HCT116 (cell line): ENCODE measurements at places on chromosomes 5 and 9. TPM values are rescaled to one million over a fixed set of nuclear protein-coding genes. Genes with fewer than 3 reads are reported as not detected.

DNA sequence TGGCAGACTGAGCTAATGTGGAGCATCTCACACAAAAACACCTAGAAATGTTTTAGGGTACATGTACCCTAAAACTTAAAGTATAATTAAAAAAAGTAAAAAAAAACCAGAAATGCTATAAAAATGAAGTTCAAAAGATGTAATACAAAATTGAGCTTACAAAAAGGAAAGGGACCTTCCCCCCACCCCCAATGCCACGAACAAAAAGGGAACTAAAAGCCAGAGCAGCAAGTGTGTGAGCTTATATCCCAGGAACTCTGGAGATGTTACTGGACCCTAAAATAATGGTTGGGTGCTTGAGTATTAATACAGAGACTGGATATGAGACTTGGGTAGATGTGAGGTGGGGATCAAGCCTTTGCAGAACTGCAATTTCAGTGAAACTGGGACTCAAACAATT lies 11.0 kb downstream of the SPATA9 start:
- no peak overlapping the region for H3K4me3 ChIP-seq
- DNase-seq = no peak
- no peaks in the 10 kb centered on the region for H3K27me3 ChIP-seq

DNA sequence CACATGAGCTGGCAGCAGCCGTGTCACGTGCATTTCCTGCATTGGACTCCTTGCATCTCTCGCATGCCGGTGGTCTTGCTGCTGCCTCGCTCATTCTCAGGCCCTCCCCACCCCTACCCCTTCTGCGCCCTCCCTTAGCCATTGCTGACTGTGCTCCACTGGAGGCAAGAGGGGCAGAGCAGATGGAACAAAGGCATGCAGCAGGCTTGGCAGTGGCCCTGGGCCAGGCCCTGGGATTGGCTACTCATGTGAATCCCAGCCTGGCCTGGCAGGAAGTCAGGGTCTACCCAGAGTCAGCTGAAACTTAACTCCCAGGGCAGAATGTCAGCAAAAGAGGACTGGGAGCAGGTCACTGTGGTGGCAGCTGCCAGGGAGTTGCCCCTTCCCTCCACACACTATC lies 62.3 kb downstream of the TSTD2 start:
- no peaks in the 10 kb centered on the region for H3K36me3 ChIP-seq
- H3K4me1 ChIP-seq = peaks cover 3% of the 10 kb centered on the region; the same call in 1 of the 2 replicates
- H3K4me3 ChIP-seq = no peak overlapping the region
- no peak for DNase-seq

DNA sequence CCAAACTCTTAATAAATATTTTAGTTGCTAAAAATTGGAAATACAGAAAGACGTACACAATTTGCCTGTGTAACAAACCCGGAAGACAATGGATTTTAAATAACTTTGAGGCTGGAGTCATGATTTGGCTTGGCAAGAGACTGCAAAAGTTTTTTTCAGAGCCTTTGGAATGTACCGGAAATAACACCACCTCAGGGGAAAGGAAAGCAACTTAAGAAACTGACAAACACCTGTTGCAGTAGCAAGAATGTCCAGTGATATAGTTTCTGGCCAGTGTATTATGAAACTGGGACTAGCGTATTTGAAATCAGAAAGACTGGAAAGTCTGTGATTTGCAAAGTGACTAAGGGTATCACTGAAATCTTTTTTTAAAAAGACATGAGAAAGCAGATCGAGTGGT lies 842 bp downstream of the MUSK start:
- H3K36me3 ChIP-seq = no peaks in the 10 kb centered on the region
- no peaks in the 10 kb centered on the region for H3K4me1 ChIP-seq
- DNase-seq = no peak
- no peak overlapping the region for H3K4me3 ChIP-seq
- no peaks in the 10 kb centered on the region for H3K27me3 ChIP-seq

GRCh38 chr9:114522286-114522685 lies 17.0 kb upstream of the WHRN start:
- 0 out of 2 replicates have a peak, but pooled peaks cover 9% of the 10 kb centered on the region for H3K27me3 ChIP-seq
- H3K27ac ChIP-seq = no peak overlapping the region
- H3K4me3 ChIP-seq = no peak overlapping the region
- DNase-seq = no peak
- H3K36me3 ChIP-seq = no peaks in the 10 kb centered on the region

DNA sequence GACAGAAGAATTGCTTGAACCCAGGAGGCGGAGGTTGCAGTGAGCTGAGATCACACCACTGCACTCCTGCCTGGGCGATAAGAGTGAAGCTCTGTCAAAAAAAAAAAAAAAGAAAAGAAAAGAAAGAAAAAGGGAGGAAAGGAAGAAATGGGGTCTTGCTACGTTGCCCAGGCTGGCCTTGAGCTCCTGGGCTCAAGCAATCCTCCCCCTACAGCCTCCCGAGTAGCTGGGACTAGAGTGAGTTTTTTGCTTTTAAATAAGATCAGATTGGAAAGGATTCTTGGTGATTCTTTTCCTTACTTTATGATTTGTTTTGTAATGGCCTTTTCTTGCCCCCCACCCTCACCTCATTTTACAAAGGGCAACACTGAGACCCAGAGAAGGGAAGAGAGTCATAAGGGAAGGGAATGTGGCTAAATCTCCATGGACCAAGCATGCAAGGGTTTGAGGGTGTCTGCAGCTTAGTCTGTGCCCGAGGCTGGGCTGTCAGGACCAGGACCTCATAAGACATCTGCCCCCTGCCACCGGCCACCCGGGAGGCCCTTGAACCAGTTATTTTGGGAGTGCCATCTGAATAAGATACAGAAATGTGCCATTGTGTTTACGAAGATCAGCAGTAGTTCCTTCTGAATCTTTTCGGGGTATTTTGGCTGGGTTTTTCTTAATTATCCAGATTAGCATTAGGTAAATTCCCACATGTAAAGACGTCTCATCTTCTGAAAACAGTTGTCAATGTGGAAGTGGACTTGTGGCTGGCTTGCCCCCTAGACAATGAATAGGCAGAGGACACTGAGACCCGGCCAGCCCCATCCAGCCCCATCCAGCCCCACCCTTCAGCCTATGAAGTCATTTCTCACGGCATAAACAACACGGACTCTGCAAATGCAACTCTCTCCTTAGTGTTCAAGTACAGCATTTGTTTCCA lies 44.5 kb upstream of the GRHPR start:
- no peaks in the 10 kb centered on the region for H3K36me3 ChIP-seq
- DNase-seq = no peak
- H3K4me3 ChIP-seq = no peak overlapping the region
- no peak overlapping the region for H3K27ac ChIP-seq

- H3K4me1 ChIP-seq = peaks cover 2% of the 10 kb centered on the region; the same call in 1 of the 2 replicates
- DNase-seq = no peak
- H3K4me3 ChIP-seq = peak overlapping the region; percentile 92; the same call in 1 of the 2 replicates
- H3K36me3 ChIP-seq = peaks cover 19% of the 10 kb centered on the region; the same call in 1 of the 2 replicates
- H3K27ac ChIP-seq = no peak overlapping the region
- no peaks in the 10 kb centered on the region for H3K27me3 ChIP-seq
Observed at GRCh38 chr9:132672413-132672690, 2.1 kb downstream of the GTF3C4 start.

DNA sequence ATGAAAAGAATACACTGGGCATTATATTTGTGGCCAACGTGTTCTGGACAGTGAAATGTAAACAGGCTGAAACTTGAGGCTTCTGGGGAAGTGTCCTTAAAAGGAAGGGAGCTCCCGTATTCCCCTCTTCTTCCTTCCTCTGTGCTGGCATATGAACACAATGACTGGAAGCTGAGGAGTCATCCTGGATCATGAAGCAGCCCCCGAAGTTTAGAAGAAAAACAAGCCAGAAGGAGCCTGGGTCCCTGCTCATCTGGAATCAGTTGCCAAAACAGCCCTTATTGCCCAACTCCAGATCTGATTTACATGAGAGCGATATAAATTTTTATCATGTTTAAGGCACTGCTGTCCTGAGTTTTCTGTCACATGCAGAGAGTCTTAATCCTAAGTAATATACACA lies 65.4 kb upstream of the SLC1A1 start:
- no peaks in the 10 kb centered on the region for H3K36me3 ChIP-seq
- no peak overlapping the region for H3K27ac ChIP-seq
- no peak for DNase-seq
- no peaks in the 10 kb centered on the region for H3K27me3 ChIP-seq
- H3K4me1 ChIP-seq = no peaks in the 10 kb centered on the region
- no peak overlapping the region for H3K4me3 ChIP-seq

DNA sequence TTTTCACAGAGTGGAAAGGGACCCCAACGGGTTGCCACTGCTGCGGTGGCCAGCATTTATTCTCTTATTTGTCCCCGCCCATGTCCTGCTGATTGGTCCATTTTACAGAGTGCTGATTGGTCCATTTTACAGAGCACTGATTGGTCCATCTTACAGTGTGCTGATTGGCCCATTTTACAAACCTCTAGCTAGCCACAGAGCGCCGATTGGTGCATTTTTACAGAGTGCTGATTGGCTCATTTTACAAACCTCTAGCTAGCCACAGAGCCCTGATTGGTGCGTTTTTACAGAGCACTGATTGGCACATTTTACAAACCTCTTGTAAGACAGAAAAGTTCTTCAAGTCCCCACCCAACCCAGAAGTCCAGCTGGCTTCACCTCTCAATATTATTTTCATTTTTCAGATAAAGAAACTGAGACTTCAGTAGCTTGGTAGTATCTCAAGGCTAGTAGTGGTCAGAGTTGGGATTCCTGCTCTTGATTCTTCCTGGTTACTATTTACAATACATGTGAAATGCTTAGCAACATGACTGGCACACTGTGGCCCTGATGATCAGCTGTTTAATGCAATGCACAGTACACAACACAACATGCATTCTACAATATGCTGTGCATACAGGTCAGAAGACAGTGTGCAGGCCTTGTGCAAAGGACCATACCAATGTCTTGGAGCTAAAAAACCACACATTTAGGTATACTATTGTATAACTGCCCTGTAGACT lies 63.6 kb upstream of the BOD1 start:
- H3K4me3 ChIP-seq = no peak overlapping the region
- H3K27me3 ChIP-seq = no peaks in the 10 kb centered on the region
- no peaks in the 10 kb centered on the region for H3K36me3 ChIP-seq
- H3K27ac ChIP-seq = no peak overlapping the region
- no peaks in the 10 kb centered on the region for H3K4me1 ChIP-seq

DNA sequence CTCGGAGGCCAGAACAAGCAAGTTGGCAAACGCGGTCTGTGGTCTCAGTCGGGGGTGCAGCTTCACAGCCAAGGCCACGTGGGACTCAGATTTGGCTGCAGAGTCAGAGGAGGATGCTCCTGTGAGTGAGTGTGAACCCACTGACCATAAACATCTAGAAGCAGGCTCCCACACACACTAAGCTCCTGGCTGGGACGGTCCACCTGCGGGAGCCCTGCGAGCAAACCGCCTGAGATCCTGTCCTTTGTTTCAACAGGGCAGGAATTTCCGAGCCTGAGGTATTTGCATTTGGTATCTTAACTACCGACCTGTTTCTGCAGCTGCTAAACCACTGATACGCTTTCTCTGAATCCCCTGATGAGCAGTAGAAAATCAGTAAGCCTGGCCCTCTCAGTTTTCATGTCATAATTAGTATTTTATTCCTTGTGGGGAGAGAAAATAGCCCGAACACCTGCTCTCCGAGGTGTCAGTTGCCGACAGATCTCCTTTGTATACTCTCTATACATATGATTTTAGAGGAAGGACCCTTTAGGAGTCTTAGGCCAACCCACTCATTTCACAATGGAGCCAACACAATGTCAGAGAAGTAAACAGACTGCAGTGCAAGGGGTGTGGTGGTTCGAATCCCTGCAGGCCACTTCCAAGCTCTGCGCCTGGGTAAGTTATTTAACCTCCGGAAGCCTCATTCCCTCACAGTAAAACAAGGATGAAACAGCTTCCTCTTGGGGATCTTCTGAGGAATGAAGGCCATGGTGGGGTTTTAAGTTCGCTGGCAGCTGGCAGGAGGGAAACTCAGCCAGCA lies 40.9 kb upstream of the PWWP2A start:
- H3K4me3 ChIP-seq = no peak overlapping the region
- no peaks in the 10 kb centered on the region for H3K27me3 ChIP-seq
- no peaks in the 10 kb centered on the region for H3K36me3 ChIP-seq

DNA sequence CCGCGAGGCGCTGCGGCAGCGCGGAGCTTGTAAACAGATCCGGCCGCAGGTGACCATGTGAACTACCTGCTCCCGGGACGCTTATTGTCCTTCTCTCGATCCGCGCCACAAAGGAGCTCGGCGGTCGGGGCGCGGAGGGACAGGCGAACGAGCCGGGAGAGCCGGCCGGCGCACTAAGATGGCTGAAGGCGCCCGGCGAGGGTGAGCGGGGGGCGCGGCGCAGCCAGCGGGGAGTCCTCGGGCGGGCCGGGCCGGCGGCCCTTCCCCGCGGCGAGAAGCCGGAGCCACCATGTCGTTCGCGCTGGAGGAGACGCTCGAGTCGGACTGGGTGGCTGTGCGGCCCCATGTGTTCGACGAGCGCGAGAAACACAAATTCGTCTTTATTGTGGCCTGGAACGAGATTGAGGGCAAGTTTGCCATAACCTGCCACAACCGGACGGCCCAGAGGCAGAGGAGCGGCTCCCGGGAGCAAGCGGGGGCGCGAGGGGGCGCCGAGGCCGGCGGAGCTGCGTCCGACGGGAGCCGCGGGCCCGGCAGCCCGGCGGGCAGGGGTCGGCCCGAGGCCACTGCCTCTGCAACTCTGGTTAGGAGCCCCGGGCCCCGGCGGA lies 535 bp downstream of the JMY start:
- peaks cover 18% of the 10 kb centered on the region for H3K4me1 ChIP-seq
- peak overlapping the region; percentile 81 for H3K4me3 ChIP-seq
- no peak for DNase-seq
- no peaks in the 10 kb centered on the region for H3K27me3 ChIP-seq

DNA sequence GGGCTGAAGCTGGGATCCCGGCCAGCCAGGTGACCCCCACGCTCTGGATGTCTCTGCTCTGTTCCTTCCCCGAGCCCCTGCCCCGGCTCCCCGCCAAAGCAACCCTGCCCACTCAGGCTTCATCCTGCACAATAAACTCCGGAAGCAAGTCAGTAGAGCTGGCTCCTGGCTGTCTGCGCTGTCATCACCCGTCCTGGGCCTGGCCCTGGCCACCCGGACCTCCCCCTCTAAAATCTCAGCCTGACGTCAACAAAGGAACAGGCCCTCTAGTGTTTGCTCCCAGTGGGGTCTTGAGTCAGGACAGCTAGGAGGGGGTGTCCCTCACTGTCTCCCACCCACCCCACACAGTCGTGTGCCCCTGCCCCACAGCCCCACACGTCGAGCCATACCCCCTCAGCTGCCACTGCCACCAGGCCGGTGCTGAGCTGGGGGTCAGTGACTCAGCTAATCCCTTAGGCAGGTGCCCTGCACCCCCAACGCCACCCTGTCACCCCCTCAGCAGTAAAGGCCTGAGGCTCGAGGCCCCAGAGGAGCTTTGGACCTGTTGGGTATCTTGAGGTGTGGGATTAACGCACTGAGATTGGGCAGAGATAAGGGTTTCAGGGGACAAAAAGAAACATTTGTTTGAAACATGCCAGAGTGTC lies 1.1 kb upstream of the LCNL1 start:
- H3K4me3 ChIP-seq = no peak overlapping the region
- no peaks in the 10 kb centered on the region for H3K36me3 ChIP-seq
- no peak overlapping the region for H3K27ac ChIP-seq

AMBP gene
- total RNA-seq = 1.9 TPM

SPINK1 gene
- 4.5 TPM for total RNA-seq

TNC gene
- total RNA-seq = 0.49 TPM

PCDHGA4 gene
- total RNA-seq = not detected

GRM6 gene
- not detected for total RNA-seq

OBP2B gene
- not detected for total RNA-seq

SLC6A19 gene
- total RNA-seq = not detected
